Activated CD8-positive, alpha-beta memory T cell treated with anti-CD3 and anti-CD28 coated beads, Interleukin-2, amount 10 ng/mL, durations not matched to agents 7 days and 5 days (primary cell): ENCODE measurements at places on chromosomes 3 and 15. TPM values are rescaled to one million over a fixed set of nuclear protein-coding genes. Genes with fewer than 3 reads are reported as not detected.
A peak's percentile ranks its signal among the peaks of the same experiment; 100 is the strongest.

The GPR171 gene
- 218 TPM for total RNA-seq

The FRMD4B gene
- 68.2 TPM for total RNA-seq

GRCh38 chr3:125003369-125003853, 52.4 kb downstream of the HEG1 start:
- H3K27me3 ChIP-seq, result no peaks in the 10 kb centered on the region
- no peaks in the 10 kb centered on the region for H3K4me1 ChIP-seq
- H3K36me3 ChIP-seq, result peaks cover 54% of the 10 kb centered on the region
- no peak overlapping the region for H3K4me3 ChIP-seq
- DNase-seq, result no peak

DNA sequence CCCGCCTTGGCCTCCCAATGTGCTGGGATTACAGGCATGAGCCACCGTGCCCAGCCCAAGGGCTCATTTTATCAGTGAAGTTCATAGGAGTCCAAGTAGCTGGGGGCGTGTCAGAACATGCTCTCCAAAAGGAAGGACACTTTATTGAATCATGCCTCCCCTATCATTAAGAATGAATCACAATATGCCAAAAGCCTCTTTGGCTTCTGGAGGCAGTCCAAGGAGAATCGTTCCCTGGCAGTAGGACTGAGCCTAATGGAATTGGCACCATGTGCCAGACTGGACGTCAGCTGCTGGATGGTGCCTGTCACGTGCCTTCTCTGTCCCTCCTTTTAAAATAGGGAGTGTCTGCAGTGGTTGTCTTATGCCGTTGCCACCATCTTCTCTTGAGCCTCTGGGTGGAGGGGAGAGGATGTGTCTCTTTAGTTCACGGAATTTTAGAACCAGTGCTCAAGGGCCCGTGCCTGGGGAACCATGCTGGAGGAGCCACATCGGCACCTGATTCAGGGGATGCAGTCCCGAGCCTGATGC, 234.7 kb upstream of the LYSMD4 start:
- H3K4me3 ChIP-seq, result no peak overlapping the region
- no peaks in the 10 kb centered on the region for H3K36me3 ChIP-seq
- no peaks in the 10 kb centered on the region for H3K27me3 ChIP-seq

DNA sequence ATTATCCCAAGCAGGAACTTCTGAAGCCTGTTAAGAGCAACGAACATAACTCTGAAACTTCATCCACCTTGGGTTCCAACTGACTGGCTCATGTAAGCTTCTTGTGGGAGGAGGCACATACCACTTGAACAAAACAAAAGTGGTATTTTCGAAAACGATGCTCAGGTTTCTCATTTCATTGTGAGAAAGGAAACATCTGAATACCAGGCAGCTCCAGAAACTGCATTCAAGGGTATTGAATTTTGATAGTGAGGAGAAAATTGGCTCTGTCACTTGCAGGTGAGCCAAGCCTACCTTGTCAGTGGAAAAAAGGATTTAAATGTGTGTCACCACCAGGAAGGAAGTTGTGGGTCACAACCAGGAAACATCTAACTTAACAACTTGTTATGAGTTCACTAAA, 218.1 kb upstream of the SATB1 start:
- DNase-seq, result no peak
- no peaks in the 10 kb centered on the region for H3K27me3 ChIP-seq
- no peak overlapping the region for H3K4me3 ChIP-seq
- peak overlapping the region; percentile 23 for H3K27ac ChIP-seq

GRCh38 chr15:70158309-70159000, 60.7 kb upstream of the TLE3 start:
- H3K4me3 ChIP-seq, result no peak overlapping the region
- H3K4me1 ChIP-seq, result no peaks in the 10 kb centered on the region
- H3K27ac ChIP-seq, result no peak overlapping the region

GRCh38 chr15:38069511-38070011, 135.1 kb downstream of the TMCO5A start:
- H3K4me3 ChIP-seq, result no peak overlapping the region
- peaks cover 31% of the 10 kb centered on the region for H3K4me1 ChIP-seq
- no peak for DNase-seq
- no peaks in the 10 kb centered on the region for H3K36me3 ChIP-seq
- H3K27me3 ChIP-seq, result peaks cover 83% of the 10 kb centered on the region
